Activated naive CD8-positive, alpha-beta T cell treated with anti-CD3 and anti-CD28 coated beads, Interleukin-2, amount 50 U/mL, for 24 hours (primary cell): ENCODE measurements at places on chromosomes 11 and 22.

DNA sequence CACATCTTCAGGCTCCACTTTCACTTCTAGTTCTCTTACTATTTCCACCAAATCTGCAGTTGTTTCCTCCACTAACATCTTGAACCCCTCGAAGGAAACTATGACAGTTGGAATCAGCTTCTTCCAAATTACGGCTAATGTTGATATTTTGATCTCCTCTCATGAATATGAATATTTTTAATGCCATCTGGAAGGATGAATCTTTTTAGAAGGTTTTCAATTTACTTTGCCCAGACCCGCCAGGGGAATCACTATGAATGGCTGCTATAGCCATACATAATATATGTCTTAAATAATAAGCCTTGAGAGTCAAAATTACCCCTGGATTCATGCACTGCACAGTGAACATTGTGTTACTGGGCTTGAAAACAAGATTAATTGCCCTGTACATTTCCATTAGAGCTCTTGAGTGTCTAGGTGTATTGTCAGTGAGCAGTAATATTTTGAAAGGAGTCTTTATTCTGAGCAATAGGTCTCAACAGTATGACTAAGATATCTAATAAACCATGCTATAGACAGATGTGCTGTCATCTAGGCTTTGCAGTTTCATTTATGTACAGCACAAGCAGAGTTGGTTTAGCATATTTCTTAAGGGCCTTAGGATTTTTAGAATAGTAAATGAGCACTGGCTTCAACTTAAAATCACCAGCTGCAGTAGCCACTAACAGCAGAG, 48.3 kb upstream of the LRRC55 start:
- DNase-seq, result no peak

- no peak for DNase-seq
Observed at GRCh38 chr11:92329646-92330045, 105.0 kb downstream of the FAT3 start.

DNA sequence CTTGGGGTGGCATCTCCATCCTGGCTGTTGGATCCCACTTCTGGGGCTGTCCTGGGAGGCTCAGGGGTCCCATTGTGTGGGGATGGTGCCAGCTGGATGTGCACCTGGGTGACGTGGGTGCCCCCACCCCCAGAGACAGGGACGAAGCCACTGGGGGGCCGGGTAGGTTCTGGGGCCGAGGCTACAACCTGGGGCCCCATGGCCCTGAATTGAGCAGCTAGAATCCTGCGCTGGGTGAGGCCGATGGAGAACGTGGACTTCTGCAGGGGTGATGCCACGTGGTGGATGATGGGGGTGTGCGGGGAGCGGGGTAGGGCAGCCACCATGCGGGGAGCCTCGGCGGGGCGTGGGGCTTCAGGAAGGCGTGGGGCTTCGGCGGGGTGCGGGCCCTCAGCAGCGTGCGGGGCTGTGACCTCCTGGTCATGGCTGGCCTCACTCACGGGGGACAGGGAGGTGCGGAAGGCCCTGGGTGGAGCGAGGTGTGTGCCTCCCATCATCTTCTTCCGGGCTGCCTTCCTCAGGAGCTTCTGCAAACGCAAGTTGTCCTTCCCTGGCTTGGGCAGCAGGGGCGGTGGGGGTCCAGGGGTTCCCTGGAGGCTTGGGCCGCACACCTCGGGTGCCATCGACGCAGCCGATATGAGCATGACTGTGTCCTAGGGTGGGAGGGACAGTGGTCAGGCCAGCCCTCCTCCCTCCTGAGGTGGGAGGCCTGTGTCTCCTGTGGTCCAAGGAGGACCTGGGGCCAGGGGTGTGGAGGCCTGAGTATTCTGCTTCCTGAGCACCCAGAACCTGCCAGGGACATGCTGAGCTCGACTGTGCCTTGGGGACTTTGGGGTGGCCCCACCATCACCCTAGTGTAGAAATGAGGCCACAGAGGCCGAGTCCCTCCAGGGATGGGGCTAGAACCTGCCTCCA, 1.5 kb downstream of the PRR33 start:
- DNase-seq, result peak; percentile 50

GRCh38 chr11:17013548-17014320, 480 bp downstream of the PLEKHA7 start:
- DNase-seq, result peak; percentile 30

- DNase-seq, result no peak
Observed at GRCh38 chr11:12538889-12539421, 135.3 kb upstream of the TEAD1 start.

GRCh38 chr22:49238181-49239141, 589.2 kb downstream of the BRD1 start:
- DNase-seq, result no peak

DNA sequence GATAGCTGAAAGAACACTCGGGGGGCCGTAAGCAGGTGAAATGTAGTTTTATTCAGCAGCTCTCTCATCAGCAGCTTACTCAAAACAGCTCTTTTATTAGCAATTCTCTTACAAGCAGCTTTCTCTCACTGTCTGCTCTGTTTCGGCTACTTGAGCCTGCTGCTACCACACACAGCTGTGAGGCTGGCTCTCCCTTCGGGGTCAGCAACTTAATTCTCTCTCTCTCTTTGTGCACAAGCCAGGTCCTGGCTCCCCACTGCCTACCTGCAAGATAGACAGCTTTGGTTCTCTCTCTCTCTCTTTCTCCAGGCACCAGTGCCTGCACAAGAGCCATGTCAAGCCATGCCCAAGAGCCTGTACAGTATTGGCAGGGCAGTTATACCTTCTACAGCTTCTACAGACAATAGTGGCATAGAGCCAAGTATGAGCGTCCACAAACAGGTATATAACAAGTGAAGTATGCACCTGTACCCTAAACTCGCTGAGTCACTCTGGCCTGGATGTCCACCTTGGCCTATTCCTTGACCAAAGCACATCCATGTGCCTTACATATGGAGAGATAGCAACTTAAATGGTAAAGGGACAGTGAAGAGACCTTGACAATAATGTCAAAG, 110.8 kb downstream of the MTNR1B start:
- no peak for DNase-seq

DNA sequence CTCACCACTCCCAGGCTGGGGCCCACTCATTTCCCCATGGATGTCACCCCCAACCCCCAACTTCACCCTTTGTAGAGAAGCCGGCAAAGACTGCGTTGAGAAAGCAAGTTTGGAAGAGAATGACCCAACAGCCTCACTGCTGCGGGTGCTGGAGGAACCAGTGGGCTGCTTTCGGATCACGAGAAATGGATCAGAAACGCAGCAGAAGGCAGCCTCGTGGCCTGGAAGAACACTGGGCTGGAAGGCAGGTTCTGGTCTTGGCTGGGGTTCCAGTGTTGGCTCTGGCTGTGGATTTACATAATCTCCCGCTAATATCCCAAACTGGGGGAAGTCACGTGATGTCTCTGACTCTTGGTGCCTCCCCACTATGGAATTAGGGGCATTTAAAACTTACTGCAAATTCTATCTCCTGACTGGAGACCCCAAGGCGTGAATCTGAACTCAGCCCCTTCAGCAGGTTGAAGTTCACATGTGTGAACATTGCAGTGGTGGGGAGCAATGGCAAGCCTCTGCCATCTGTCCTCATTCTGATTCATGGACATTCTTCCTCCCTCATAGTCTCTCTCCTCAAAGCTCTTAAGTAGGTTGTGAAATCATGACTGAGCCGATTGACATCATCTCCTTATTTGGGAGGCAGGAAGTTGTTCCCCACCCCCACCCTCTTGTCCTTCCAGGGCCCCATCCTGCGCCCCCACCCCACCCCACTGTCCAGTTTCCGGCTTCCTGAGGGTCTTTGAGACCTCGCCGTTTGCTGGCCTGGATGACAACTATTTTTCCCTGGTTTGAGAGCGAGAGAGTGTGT, 37.0 kb upstream of the TIMP3 start:
- DNase-seq, result no peak

- no peak for DNase-seq
Observed at GRCh38 chr11:121864660-121865059, 251.4 kb downstream of the BLID start.

DNA sequence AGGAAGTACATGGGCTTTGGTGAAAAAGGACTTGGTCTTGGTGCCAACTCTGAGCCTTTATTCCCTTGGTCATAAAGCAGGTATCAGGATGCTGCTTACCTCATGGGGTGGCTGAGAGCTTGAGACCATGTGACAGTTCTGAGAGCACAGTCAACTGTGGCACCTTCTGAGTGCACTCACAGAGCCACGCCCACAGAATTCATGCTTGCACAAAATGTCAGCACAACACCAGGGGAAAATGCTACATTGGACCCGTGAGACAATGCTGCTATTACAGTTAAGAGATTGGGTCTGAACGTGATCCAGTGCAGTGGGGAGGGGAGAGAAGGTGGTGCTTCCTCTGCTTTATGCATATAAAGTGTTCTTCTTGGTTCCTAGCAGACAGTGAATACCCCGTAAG, 79.5 kb upstream of the SPON1 start:
- no peak for DNase-seq

DNA sequence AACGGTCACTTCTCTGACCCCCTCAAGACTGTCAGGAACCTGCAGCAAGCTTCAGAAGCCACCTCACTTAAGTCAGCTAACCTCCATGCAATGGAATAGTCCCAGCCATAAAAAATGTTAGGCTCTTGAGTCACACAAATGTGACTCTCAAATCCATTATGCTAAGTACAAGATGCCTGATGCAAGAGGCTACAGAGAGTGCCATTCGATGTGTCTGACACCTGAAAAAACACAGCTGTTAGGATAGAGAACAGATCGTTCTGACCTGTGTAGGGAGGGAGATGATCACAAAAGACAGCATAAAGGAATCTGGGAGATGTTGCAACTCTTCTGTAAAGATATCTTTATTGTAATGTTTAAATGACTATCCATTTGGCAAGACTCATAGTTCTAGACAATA, 712.4 kb downstream of the TBC1D22A start:
- DNase-seq, result no peak

DNA sequence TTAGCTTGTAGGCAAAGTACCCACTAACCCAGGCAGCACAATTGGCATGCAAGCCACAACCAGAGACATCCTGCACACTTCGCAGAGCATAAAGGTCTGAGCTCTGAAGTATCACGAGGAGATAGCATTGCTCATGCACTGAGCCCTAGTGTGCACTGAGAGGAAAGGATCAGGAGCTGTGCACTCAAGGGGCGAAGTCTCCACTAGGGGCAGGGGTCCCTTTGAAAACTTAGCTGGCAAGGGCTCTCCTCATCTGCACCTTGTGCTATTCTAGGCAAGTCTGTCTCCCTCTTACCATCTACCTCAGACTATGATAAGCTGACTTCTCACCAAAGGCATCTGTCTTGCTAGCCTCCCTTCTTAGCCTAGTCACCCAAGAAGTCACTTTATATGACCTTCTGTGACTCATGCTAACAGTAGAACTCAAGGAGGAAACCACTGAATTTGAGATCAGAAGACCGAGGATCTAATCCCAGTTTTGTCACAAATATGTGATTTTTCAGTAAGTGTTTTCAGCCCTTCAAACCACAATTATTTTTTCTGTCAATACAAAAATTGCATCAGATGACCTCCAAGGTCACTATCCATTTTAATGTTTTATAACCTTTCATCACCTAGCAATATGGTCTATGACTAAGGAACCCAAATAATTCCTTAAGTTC, 1078.0 kb downstream of the NTM start:
- no peak for DNase-seq

- DNase-seq, result peak; percentile 71
Observed at GRCh38 chr11:18775492-18776292, 15.9 kb downstream of the PTPN5 start.

GRCh38 chr11:120386774-120387371, 50.7 kb downstream of the ARHGEF12 start:
- no peak for DNase-seq
